ENCODE measurements at places on chromosomes 5 and 9.

DNA sequence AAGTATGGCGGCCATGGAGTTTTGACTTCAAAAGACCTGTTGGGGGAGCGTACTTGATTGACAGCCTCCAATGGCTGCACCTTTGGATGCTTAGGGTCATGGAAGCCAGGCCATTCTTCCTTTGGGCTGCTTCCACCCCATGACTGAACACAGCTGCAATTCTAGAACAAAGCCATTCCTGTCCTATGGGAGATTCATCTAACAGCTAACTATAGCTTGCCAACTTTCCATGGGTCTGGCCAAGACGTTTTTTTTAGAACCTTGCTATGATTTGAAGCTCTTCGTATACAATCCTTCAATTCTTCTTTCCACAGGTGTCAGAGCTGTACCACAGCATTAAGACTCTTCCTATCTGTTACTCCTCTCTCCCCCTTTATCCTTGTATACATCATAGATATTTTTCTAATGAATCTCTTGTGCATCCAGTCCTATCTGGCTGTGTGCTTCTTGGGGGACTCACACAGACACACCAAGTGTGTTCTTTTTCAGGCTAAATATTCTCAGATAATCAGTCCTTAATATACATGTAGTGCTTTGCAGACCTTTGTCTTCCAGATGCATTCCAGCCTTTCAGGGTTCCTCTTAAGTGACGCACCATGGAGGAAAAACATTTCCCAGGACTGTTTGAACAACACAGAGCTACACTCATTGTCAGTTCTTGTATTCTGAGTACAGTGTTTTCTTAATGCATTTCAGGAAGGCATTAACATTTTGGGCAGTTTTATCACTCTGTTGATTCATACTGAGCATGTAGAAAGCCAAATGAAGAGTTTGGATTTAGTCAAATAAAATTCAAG lies 198.9 kb downstream of the TAF11L14 start:
- DNase-seq, result no peak

GRCh38 chr5:144983101-144983500 lies 812.4 kb downstream of the KCTD16 start:
- no peak for DNase-seq

GRCh38 chr5:176667637-176668036 lies 20.4 kb downstream of the TSPAN17 start:
- no peak for DNase-seq

- no peak for DNase-seq
Observed at GRCh38 chr9:76921165-76921564, 15.3 kb upstream of the PRUNE2 start.

GRCh38 chr9:122058709-122059108 lies 34.4 kb downstream of the TTLL11 start:
- no peak for DNase-seq

Data from HFF-Myc (cell line).